ENCODE measurements at places on chromosomes 12 and 14.

GRCh38 chr14:93055651-93056115 lies 60.0 kb downstream of the ITPK1 start:
- no peak for DNase-seq

DNA sequence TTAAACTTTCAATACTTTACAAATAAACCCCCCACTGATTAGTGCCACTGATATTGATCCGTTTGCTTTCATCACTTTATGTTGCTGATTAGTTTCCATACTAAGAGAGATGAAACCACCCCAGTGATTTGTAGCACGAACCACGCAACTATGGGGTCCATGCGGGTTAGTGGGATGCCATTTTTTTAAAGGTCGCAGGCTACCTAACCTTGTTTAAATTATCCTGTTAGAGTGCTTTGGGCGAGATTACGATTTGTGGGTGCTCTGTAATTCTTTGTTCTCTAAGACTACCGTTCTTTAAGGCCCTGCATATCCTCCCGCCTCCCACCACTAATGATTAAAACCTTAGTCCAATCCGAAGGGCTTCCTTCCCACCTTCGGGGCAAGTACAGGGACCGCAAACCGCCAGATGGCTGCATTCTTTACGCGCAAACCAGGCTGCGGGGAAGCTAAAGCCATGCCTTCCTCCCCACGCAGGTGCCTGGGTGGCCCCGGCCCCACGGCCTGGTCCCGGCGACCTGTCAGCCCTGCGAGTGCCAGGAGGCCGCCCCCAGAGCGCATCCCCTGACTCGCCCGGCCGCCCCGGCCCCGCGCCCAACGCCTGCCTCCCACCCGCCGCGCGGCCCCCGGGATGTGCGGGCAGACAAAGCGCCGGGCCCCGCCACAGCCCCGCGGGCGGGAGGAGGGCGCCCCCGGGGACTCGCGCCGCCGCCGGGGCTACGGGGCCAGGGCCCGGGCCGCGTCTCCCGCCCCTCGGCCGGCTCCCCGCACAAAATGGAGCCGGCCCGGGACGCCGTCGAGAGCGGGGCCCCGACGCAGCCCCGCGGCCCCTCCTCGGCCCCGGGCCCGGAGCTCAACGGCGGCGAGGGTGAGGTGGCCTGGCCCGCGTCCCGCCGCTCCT lies 759 bp downstream of the NFYB start:
- peak; percentile 52 for DNase-seq

DNA sequence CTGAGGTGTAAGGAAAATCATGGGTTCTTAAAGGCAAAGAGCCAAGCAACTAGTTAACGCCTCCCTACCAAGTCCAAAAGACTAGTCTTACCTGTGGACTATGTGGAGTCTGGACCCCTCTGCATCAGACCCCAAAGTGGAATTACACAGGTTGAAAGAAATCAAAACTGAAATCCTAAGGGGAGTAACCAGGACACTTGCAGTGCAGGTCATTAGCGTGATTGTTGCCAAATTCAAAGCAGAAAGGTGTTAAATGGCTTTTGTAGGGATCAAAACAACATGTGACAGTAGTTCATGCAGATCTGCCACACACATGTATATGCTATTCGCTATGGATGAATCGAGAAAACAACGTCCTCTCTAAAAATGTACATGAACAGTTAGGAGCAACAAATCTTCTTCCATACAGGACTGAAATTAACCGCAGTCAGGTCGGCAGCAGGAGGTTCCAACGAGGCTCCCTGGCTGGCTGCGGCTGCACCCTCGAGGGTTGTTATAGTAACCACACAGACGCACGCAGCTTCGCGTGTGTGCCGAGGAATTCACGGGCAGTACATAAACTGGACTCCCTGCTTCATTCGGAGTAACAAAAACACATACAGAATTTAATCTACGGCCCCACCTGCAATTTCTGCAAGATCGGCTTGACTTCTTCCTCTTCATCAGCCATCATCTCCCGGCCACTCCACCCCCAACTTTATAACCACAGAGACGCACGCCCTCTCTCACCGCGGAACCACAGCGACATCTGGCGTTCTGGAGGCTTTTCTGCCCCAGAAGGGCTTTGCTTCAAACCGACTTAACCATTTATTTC lies at the start of gene TTC5:
Gene TTC5 (minus strand): TSS at position 687 of the 814 bp plus-strand sequence. CDS start 14 bp downstream, at position 673.
- DNase-seq: peak; percentile 93

- no peak for DNase-seq
These were observed 53.1 kb downstream of the SLCO1C1 start for GRCh38 chr12:20748198-20748597.

GRCh38 chr14:98957211-98958047 lies 314.6 kb downstream of the BCL11B start:
- no peak for DNase-seq

GRCh38 chr12:94141892-94142291 lies 6.5 kb upstream of the PLXNC1 start:
- no peak for DNase-seq

DNA sequence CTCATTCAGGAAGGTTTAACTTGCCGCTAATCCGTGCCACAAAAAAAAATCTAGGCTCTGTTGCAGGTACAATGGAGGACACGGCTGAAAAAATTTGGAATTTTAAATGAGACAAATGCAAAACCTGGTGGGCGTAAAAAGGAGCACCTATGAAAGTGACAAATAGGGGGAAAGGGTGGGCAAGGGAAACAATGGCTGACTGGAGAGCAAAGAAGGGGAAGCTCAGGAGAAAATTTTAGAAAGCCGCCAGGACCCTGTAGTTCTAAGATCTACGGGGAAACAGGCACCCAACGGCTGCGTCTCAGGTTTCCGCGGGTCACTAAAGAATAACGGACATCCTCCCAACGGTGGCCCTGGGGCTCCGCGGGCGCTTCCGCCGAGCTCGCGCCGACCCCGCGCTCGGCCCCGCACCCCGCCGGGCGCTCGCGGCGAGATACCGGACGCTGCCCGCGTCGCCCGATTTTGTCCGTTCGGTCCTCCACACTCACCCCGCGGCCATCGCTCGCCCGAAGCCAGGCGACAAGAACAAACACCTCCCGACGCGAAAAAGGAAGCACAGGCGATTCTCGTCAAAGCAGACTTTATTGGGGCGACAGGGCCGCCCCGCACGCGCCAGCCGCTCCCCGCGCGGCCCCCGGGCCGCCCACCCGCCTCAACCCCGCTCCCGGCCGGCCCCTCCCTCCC lies 1.1 kb upstream of the YY1 start:
- DNase-seq: peak; percentile 64

DNA sequence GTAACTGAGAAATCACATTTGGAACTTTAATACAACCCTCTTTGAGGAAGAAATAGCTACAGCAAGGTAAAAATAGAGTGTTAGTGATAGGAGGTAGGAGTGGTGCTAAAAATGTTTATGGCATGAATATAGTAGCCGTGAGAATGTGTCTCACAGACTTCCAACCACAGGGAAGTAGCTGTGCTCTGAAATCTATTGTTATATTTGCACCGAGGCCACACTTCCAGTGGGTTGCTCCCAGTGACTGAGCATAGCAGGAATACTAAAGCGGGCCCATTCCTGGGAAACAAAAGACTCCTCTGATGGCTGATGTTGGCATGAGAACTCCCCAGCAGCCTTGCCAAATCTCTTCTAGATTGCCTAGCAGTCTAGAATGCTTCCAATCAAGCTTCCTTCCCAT lies 174.1 kb upstream of the PLXNC1 start:
- DNase-seq: no peak

DNA sequence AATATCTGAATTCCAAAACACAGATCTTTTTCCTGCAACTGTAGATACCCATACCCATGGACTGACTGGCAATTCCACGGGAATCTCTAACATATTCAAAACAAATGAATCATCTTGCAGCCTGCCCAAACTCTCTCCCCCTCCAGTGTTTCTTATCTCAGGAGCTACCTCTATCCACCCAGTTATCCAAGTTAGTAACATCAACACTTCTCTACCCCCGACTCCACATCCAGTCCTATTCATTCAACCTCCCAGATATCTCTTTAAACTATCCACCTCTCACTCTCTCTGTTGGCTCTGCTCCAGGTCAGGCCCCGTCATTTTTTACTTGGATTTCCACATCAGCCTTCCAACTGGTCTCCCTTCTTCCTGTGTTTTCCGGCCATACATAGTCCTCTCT lies 6.7 kb upstream of the KCNH5 start:
- DNase-seq: no peak

DNA sequence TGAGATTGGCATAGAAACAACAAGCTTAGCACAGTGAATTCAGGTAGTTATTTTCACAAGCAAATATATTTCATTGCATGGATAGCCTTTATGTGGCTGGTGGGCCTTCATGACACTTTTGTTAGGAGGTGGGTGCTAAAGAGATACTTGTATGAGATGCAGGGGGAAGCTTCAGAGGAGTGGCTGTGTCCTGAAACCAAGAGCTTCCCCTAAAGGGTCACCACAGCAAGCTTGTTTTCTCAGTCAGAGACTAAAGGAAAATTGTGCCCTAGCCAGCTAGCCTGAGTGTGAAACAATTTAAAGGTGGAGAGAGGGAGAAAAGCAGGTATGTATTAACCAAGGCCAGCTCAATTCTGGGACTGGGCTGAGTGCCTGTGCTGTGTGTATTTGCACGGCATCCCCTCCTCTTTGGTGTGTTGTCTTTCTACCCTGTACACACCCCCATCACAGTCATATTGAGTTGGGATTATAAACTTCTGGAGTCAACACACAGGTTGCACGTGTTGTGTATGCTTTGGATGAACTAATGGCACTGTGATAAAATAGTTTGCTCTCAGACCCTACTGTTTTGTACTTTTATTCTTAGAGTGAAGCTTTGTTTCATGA lies 79.2 kb downstream of the RASSF8 start:
- no peak for DNase-seq

DNA sequence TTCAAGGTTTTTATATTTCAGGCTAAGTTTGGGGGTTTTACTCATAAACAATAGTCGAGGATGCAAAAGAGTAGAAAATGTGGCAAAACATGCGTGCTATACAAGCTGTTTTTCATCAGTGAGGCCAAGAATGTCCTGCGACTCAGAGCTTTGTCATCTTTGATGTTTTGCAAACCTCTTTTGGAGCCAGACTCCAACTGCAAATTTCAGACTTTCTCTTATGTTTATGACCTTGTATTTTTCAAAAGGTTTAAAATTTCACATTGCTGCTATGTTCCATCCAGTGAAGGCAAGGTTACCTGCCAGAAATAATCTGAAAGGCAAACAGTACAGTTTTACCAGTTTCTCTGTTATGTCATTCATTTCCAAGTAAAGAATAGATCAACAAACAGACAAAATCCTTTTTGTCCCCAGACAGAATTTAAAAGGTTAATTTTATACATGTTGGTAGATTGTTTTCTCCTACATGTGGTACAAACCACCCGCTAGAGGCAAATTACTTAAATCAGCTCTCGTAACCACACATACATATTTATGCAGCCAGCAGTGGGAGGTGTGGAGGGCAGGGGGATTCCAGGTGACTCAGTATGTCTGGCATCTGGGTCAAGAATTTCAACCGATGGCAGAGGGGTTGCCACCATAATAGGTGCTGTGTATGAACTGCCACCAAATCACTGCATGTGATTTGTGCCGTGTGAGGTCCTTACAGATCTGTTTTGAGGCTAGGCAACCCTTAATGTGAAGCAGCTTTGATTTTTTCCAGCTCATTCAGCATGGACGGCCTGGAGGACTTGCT lies 119.8 kb upstream of the CPM start:
- DNase-seq: no peak

- peak; percentile 8 for DNase-seq
These were observed 48.9 kb upstream of the DLK1 start for GRCh38 chr14:100677554-100678468.

DNA sequence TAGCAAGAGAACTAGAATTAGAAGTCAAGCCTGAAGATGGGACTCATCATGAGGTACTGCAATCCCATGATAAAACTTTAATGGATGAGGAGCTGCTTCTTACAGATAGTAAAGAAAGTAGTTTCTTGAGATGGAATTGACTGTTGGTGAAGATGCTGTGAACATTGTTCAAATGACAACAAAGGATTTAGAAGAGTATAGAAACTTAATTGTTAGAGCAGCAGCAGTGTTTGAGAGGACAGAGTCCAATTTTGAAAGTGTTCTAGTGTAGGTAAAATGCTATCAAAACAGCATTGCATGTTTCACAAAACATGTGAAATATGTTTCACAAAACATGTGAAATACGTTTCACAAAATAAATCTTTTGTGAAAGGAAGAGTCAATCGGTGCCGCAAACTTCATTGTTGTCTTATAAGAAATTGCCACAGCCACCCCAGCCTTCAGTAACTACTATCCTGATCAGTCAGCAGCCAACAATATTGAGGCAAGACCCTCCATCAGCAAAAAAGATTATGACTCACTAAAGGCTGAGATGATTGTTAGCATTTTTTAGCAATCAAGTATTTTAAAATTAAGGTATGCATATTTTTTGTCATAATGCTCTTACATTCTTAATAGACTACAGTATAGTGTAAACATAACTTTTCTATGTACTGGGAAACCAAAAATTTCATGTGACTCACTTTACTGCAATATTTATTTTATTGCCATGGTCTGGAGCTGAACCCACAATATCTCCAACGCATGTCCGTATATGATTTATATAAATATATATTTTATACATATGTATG lies 173.4 kb upstream of the BMP4 start:
- DNase-seq: no peak
